8988T (cell line): ENCODE measurements at places on chromosomes 1 and 21.

DNA sequence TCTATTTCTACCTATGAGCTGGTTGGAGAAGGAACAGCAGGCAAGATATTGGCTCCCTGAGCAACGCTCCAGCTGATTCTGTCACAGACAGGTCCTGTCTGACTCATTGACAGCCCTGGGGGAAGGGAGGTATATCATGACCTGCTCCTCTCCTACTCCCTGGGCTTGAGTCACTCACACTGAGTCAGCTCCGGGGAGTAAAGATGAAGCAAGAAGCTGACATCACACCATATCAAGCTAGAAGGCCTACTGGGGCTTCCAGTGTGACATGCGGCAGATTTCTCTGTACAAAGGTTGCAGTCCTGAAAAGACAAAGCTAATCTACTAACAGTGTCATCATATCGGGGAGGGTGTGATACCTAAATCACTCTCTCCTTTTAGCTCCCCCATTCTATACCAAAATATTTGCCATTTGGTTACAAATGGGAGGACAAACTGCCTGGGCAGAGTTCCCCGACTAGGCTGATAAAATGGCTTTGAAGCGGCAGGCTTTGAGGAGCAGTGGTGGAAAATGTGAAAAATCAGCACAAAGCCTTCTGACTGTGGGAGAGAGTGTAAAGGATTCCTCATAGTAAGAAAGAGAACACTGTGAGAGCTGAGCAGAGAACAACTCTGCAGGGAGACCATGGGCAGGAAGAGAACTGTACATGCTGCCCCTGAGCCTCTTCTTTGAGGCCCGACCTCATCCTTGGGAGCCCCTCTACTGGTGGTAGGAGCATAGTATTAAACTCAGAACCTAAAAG is 15.5 kb downstream of the PI4KB start:
- DNase-seq: peak; percentile 75

DNA sequence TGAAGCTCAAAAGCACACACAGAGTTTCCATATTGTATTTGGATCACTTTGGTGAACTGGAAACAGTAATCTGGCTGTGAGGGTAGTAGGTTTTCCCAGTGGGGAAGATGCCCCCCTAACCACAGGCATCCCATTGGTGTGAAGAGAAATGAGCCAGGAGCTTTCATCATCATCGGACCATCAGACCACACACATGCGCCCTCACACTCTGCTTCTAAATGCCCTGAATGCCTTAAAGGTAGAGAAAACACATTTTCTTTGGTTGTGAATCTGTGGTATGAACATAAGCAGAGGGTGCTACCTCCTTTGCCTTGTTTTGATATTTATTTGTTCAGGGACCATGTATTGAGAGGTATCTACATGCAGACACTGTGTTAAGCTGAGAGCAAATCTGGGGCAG is 79.0 kb upstream of the DNAH14 start:
- DNase-seq: no peak

GRCh38 chr1:216750031-216750627 is 26.9 kb upstream of the ESRRG start:
- DNase-seq: no peak

DNA sequence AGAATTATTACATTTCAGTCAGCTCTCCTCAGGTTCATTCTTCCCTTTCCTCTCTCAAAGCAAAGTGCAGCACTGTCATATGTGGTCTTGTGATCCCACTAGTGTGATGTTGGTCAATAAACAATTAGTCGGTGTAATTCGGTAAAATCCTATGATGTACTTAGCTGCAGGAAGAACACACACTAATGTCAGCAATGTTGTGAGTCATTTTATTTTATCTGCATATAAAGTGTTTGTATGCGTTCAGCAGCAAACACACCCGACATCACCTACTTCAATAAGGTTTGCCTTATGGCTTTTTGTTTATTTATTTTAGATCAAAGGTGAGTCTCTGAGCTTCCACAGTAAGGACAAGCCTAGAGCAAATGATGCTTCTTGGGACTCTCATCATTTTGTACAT is 47.8 kb downstream of the PTPN14 start:
- no peak for DNase-seq

DNA sequence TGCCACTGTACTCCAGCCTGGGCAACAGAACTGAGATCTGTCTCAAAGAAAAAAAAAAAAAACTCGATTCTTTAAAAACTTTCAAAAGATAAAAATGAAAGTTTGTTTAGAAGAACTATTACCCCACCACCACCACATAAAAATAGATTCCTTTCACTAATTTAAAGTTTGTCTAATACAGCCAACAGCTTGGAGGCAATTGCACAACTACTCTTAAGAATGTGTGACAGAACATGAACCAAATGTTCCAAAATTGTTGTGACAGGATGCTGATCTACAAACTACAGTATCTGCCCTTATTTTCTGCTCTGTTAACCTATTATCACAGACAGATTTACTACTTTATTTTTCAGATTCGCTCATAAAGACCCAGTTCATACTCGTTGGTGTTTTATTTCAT is 5.5 kb upstream of the TGFBR3 start:
- no peak for DNase-seq

- DNase-seq: no peak
Observed at GRCh38 chr1:40692429-40692895, 958 bp downstream of the NFYC start.

GRCh38 chr1:181503171-181503810 is 20.0 kb downstream of the CACNA1E start:
- DNase-seq: no peak
